Caudate nucleus (tissue), 63 donors: ENCODE measurements at places on chromosomes 6 and 20.

DNA sequence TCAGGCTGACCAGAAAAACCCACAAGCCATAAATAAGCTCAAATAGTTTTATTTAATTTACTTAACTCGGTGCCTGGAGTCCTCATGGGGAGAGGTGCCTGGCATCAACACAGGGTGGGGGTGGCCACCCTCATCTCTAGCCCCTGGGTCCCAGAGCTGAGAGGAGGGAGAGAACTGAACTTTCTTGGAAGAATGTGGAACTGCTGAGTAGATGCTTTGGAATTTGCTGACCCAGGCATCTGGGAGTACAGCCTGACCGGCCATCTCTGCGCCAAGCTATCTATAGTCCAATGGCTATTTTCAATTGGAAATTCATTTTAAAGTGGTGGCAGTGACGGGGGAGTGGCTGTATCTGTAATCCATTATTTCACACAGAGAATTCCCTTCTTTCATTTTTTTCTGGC, 104.8 kb downstream of the CDH26 start:
- no peak for DNase-seq

DNA sequence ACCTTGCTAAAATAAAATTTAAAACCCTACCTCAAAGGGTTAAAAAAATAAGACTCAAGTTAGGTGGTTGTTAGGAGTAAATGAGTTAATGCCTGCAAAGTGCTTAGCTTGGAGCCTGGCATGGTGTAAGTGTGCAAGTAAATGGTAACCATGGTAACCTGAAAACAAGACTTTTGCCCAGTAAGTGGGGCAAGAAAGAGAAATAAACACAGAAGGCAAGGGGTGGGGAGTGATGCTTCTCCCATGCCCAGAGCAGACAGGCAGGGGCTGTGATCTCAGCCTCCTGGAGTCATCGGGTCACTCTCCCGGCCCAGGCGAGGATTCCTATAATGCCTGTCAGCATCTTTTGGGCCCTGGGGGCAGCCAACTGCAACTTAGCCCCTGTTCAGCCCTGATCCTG, 59.2 kb upstream of the SLC32A1 start:
- no peak for DNase-seq

GRCh38 chr6:3390698-3391097, 66.2 kb downstream of the SLC22A23 start:
- no peak for DNase-seq

GRCh38 chr6:16392010-16392409, 153.6 kb downstream of the GMPR start:
- DNase-seq = no peak

GRCh38 chr6:54710456-54710855, 136.1 kb upstream of the FAM83B start:
- DNase-seq = no peak

GRCh38 chr6:87171938-87172633, 16.7 kb downstream of the ZNF292 start:
- DNase-seq = no peak

DNA sequence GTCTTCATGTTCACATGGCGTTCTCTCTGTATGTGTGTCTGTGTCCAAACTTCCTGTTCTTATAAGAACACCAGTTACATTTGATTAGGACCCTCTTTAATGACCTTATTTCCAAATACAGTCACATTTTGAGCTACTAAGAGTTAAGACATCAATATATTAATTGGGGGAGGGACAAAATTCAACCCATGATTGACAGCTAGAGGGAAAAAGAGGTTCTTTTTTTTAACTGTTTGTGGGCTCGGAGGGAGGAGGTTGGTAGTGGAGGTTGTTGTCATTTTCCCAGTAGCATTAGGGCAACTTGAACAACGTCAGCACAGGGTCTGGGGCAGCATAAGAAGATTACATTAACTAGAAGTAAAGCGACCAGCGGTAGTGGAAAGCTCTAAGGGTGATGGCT, 2.3 kb upstream of the GMDS start:
- no peak for DNase-seq

GRCh38 chr6:130964808-130965604, 98.0 kb downstream of the EPB41L2 start:
- no peak for DNase-seq

GRCh38 chr6:137362878-137363804, 131.1 kb downstream of the OLIG3 start:
- DNase-seq = no peak

GRCh38 chr6:34475238-34475682, 9.4 kb downstream of the PACSIN1 start:
- no peak for DNase-seq

GRCh38 chr6:170221753-170222400, 69.0 kb downstream of the DLL1 start:
- DNase-seq = no peak

GRCh38 chr6:143562143-143562542, 50.6 kb upstream of the FUCA2 start:
- no peak for DNase-seq

DNA sequence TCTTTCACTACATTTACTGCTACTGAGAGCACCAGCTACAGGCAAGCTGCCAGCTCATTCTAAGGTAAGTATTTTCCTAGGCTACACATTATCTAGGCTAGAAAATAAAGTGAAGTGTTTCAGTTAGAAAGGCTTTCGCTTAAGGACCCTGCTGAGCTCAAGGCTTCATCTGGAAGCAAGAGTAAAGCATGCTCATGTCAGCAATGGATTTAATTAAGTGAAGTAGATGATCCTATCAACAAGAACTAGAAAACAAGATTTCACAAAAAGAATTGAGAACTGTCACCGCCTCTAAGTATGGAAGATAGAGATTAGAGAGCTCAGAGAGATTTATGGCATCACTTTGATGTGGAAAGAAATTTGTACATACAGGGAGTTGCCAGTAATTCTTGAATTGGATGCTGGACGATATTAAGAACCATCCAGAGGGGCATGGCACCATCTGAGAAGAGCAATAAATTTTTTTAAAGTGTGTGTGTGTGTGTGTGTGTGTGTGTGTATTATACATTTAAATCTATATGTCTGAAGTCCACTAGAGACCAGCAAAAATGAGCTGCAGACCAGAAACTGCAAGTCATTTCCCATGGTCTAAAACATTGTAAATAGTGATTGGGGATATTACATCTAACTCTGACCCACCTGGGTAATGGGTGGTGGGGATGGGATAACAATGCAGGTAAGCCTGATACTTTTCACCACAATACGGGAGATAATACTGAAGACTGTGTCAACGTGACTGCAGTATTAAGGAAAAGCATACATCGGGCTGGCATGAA, 105.2 kb upstream of the MAP7 start:
- no peak for DNase-seq

DNA sequence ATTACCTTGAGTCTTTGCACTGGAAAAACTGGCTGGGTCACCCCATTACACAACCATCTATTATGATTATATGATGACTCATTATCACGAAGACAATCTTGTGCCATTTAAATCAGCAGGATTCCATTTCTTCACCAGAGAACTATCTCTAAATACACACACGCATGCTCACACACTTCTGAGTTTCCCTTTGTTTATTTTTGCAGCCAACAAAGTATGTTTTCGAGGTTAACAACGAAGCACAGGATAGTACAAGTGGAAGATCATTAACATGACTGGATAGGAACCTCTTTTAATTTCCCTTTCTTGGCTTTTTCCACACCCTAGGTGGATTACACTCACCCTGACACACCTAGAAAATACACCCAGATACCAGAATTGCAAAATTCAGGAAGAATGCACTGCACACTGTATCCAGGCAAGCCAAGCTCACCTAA, 18.9 kb downstream of the PERP start:
- DNase-seq = no peak

DNA sequence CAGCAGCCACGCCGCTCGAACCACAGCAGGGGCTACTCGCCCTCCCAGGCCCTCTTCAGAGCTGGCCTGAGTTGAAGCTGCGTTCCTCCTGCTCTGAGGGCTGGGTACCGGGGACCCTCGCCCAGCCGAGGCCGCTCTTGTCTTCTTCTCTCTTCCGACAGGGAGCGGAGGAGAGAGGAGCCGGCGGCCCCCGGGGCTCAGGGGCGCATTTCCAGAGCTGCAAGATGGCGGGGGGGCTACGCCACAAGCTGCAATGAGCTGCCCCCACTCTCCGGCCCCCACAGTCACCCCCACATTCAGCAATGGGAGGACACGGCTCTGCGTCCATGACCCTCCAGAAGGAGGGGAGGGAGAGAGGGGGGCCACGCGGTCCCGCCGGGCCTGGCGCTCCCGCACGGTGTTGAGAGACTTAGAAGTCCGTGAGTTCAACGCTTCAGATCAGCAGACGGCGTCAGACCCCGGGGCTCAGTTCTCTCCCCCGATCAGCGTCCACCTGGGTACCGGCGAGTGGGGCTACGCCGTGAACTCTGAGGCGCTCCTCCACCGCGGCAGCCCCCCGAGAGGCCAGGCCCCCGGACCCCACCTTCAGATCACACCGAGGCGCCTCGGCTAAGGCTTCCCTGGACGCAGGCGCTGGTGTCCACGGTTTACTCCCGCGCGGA, 31.6 kb downstream of the SLC2A4RG start:
- DNase-seq = no peak

DNA sequence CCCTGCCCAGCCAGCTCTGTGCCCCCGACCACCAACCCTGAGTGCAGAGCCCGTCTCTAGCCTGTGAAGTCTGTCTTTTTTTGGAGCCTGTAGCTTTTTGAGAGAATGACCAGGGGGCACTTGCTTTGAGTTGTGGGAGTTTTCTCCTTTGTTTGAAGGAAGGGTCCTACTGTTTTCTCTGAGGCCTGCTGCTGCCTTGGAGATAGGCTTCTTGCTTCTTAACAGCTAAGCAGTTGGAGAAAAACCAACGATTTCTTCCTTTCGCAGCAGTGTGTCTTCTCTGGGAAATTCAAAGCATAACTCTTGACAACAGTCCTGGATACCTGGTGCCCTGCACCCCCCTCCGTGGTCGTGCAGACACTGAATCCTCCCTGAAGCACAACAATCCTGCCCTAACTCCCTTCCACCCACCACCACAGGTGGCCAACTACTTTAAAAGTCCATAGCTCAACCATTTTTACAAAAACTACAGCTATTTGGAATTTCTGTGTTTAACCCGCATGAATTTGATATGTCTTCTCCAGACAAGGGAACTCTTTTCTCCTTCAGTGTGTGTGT, 61.0 kb downstream of the FAM50B start:
- DNase-seq = no peak

DNA sequence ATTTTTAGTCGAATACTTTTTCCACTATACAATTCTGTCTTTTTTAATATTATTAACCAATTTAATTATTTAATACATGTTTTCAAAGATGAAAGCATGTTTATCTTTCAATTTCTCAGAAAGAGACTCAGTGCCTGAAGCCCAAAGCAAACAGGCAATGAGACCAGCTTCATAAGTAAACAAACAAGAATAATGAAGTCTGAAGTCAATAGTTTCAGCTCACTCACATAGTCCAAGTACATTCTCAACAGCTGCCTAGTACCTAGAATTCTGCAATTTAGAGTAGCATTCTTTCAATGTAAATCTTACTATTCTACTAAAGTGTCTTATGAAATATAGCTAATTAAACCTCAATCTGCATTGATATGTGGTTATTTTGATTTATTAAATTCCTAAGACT, 626.5 kb upstream of the NRSN1 start:
- no peak for DNase-seq

DNA sequence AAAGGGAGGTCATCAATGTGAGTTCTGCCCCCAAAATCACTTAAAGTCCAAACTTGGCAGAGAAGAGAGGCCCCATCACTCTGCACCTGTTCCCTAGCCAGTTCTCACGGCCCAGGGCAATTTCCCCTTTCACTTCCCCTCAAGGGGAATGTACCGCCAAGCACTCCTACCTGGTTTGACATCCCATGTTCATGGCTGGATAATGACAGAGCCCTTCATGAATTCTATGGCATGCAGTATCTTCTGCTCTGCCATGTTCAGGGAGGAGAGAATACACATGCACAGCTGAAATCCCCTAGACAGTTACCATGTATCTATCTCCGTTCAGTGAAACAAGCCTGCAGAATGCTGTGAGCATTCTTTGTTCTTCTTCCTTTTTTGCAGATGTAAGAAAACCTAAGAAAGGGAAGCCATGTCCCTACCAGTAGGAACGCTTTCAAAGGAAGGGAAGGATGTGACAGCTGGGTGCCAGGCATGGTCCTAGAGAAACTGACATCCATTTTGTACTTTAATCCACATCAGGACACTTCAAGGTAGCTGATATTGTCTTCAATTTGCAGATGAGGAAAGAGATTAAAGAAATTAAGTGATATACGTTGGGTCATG, 79.8 kb upstream of the ARID1B start:
- no peak for DNase-seq

DNA sequence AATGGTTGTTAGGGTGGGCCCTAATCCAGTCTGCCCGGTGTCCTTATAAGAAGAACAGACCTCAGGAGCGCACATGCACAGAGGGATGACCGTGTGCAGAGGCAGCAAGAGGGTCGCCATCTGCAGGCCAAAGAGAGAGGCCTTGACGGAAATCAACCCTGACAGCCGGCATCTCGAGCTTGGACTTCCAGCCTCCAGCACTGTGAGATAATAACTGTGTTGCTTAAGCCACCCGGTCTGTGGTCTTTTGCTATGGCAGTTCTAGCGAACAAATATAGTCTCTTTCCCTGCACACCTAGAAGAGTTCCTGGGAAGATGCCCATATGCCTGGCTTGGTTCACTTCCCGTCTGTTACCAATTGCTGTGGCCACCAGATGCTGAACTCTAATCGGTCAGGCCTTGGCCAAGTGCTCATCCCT, 35.3 kb upstream of the PTGIS start:
- DNase-seq = no peak

GRCh38 chr6:142857233-142857761, 87.7 kb downstream of the HIVEP2 start:
- DNase-seq = no peak

DNA sequence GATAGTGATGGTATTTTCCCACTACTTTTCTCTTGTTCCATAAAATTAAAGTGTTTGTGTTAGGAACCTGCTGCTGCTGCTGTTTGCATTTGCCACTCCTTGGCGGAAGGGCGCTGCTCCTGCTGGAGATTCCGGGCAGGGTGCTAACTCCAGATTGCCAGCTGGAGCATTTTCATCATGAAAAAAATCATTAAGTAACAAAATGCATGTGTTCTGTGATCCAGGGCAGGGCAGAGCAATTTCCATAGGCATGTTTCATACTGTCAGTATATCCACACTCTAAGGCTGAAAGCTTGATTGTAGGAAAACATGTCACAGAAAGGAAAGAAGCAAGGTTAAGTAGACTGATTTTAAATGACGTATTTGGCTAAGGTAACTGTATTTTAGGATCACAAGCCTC, 24.0 kb downstream of the PBOV1 start:
- DNase-seq = no peak

GRCh38 chr6:34132486-34133185, 13.3 kb downstream of the GRM4 start:
- DNase-seq = no peak

GRCh38 chr6:34207695-34208443, 28.8 kb upstream of the HMGA1 start:
- no peak for DNase-seq

DNA sequence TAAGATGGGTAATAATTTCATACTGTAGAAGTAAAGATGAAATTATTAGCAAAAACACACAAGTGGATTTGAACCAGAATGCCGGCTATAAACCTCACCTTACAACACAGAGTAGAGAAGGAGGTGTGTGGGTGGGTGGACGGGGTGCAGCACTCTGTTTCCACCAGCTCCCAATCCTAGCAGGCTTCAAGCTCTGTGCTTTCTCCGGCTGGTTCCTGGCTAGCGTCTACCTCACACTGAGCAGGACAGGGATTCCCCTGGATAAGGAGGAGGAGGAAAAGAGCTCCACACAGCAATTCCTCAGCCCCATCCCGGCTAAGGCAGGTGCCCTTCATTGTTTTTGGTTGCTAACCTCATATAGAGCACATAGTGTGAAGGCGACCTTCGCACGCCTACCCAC, 453.3 kb downstream of the C6orf118 start:
- DNase-seq = no peak

GRCh38 chr6:159169193-159169555, at the start of gene FNDC1:
Gene FNDC1, plus strand, starts transcription at chr6:159169400. Its CDS starts 197 bp downstream, at chr6:159169597.
- no peak for DNase-seq
